Articular chondrocyte of knee joint (primary cell): ENCODE measurements at places on chromosomes 5 and 9. TPM values are rescaled to one million over a fixed set of nuclear protein-coding genes. Genes with fewer than 3 reads are reported as not detected.

CCL28 gene
- 14.6 and 15.7 TPM in 2 replicates for total RNA-seq

TOR2A gene
- total RNA-seq = 2.5 and 2.9 TPM in 2 replicates

PCDHGA7 gene
- 9.0 and 10.6 TPM in 2 replicates for total RNA-seq

GABRP gene
- 0.11 TPM in 1 of 2 replicates, not detected in the other for total RNA-seq

ZNF618 gene
- 6.6 and 9.8 TPM in 2 replicates for total RNA-seq

TICAM2 gene
- total RNA-seq = 11.2 and 19.7 TPM in 2 replicates

IFNA21 gene
- total RNA-seq = not detected in 2 replicates

LECT2 gene
- total RNA-seq = not detected in 2 replicates

EPB41L4B gene
- 11.4 and 17.0 TPM in 2 replicates for total RNA-seq

PCDHB3 gene
- 0.97 and 1.0 TPM in 2 replicates for total RNA-seq

TTC1 gene
- total RNA-seq = 52.0 and 60.2 TPM in 2 replicates

RAB3C gene
- total RNA-seq = not detected in 2 replicates

C9orf43 gene
- 0.43 and 0.52 TPM in 2 replicates for total RNA-seq

IL3 gene
- total RNA-seq = not detected in 2 replicates

SHOC1 gene
- total RNA-seq = 0.11 and 0.13 TPM in 2 replicates

CNTNAP3B gene
- total RNA-seq = 0.26 and 2.8 TPM in 2 replicates

SHISAL2B gene
- not detected in 2 replicates for total RNA-seq

RHOBTB3 gene
- 279 and 344 TPM in 2 replicates for total RNA-seq

IL11RA gene
- total RNA-seq = 34.2 and 40.5 TPM in 2 replicates

C5orf34 gene
- 4.4 and 6.7 TPM in 2 replicates for total RNA-seq

CMYA5 gene
- total RNA-seq = 5.2 and 6.1 TPM in 2 replicates
